ENCODE measurements at places on chromosomes 4 and X. TPM values are rescaled to one million over a fixed set of nuclear protein-coding genes. Genes with fewer than 3 reads are reported as not detected.

DNA sequence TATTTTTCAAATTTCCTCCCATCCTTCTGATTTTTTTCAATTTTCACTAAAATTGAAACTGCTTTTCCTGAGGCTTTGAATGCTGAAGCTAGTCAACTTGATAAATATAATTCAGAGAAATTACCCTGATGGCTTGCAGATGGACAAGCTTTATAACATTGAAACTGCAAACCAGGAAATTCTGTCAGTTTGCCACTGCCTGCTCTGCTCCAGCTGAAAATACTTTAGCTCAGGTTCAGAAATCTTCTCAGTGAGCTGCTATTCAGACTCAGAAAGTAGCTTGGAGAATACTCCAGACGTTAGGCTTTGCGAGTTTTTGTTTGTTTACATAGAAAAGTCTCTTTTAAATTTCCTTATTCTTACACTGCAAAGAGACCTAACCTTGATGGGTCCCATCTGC, 1574.7 kb downstream of the STIM2 start:
- H3K36me3 ChIP-seq = no peaks in the 10 kb centered on the region
- H3K4me3 ChIP-seq = no peak overlapping the region
- no peaks in the 10 kb centered on the region for H3K27me3 ChIP-seq
- H3K4me1 ChIP-seq = no peaks in the 10 kb centered on the region
- no peak overlapping the region for H3K27ac ChIP-seq

DNA sequence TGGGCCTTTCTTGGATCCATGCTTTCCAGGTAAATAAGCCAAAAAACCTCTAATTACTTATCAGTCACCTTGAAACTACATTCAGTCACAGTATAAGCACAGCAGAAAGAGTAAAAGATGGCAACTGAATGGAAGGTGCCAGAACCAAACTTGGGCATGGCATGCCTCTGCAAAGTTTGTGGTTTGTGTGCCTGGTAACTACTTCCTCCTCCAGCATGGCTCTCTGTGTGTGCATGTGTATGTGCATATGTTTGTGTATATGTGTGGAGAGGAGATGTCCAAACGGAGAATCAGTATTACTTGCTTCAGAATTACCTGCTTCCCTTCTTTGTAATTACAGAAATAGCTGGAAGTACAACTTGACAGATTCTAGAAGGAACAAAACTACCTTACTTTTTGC, 67.5 kb downstream of the AGTR2 start:
- no peak overlapping the region for H3K27ac ChIP-seq
- no peak overlapping the region for H3K4me3 ChIP-seq
- H3K27me3 ChIP-seq = no peaks in the 10 kb centered on the region
- no peak for DNase-seq

Gene ZFYVE28
- 8.2 TPM for total RNA-seq

- H3K27ac ChIP-seq = peak overlapping the region; percentile 8
- H3K4me1 ChIP-seq = peaks cover 13% of the 10 kb centered on the region
- no peaks in the 10 kb centered on the region for H3K27me3 ChIP-seq
- peak; percentile 78 for DNase-seq
Measured at GRCh38 chr4:6893449-6894085, 16.1 kb upstream of the TBC1D14 start.

- no peak for DNase-seq
- H3K27ac ChIP-seq = no peak overlapping the region
- no peaks in the 10 kb centered on the region for H3K36me3 ChIP-seq
- H3K27me3 ChIP-seq = no peaks in the 10 kb centered on the region
- H3K4me1 ChIP-seq = no peaks in the 10 kb centered on the region
- no peak overlapping the region for H3K4me3 ChIP-seq
Measured at GRCh38 chr4:177410566-177410965, 31.7 kb downstream of the AGA start.

DNA sequence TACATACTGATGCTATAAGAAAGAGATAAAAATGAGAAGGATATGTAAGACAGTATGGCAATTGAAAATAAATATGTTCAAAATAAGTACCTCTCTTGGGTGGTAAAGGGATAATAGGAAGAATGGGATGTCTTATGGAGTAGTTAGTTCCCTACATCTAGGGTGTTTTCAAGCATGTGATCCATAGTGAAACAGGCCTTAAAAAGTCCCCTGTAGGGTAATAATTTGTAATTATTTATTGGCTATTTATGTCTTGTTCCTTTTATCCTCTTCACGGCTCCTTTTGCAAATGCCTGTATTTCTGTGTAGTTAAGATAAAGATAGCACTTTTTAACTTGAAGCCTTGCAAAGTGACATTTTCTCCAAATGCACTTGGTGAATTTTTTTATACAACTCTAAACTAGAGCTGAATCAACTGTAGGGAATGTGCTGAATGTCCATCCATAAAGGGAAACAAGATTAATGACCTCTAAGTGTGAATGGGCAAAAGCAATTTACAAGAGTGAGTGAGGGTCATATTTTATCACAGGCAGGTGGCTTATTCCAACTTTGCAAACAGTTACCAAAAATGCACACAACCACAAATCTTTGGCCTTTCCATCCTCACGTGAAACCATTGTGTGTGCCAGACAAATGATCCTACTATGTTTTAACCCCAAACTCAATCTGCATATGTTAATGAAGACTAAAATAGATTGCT, 299.0 kb downstream of the KCNIP4 start:
- H3K4me3 ChIP-seq = no peak overlapping the region
- H3K27me3 ChIP-seq = no peaks in the 10 kb centered on the region
- H3K36me3 ChIP-seq = no peaks in the 10 kb centered on the region

- H3K27ac ChIP-seq = no peak overlapping the region
Measured at GRCh38 chr4:117466388-117466787, 381.0 kb upstream of the TRAM1L1 start.

Gene AKAP14
- total RNA-seq = not detected

- DNase-seq = no peak
- no peaks in the 10 kb centered on the region for H3K36me3 ChIP-seq
- H3K27me3 ChIP-seq = no peaks in the 10 kb centered on the region
- no peak overlapping the region for H3K4me3 ChIP-seq
Measured at GRCh38 chr4:151771664-151772063, 10.9 kb upstream of the GATB start.

GRCh38 chrX:147183161-147183560, 368.6 kb upstream of the CXorf51A start:
- no peak overlapping the region for H3K27ac ChIP-seq
- H3K27me3 ChIP-seq = no peaks in the 10 kb centered on the region
- DNase-seq = no peak
- H3K4me1 ChIP-seq = no peaks in the 10 kb centered on the region
- H3K36me3 ChIP-seq = no peaks in the 10 kb centered on the region

DNA sequence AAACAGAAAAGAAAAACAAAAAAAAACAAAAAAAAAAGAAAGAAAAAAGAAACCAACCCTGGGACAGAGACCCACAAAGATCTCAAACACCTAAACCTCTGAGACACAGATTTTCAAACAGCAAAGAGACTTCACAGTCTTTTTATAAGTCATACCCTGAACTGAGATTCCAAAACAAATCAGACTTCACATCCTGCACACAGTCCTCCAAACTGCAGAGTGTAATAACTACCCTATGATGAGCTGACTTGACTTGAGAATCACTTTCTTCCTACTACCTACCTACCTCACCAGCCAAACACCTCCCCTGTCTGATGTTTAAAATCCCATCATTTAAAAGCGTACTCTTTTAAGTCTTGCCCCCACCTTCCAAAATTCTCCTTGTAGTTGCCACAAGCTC, 25.2 kb upstream of the GLOD5 start:
- H3K27me3 ChIP-seq = no peaks in the 10 kb centered on the region
- H3K4me3 ChIP-seq = no peak overlapping the region
- no peak overlapping the region for H3K27ac ChIP-seq

Gene ADAMTS3
- 2.1 TPM for total RNA-seq

DNA sequence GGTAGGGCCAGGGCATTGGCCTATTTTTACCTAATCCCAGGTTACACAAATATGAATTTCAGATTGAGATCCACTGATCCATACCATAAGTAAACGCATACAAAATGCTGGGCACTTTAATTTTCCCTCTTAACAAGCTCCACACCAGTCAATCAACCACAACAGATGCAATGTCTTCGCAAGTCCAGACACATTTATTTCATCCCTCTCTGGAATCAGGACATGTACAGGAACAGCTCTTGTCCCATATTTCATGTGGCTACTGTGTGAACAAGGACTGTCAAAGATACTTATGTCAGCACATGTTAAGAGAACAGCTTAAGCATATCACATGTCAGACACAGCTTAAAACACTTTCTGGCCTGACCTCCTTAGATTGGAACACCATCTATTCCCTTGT, 145.9 kb downstream of the PPP3CA start:
- H3K27ac ChIP-seq = no peak overlapping the region
- H3K4me1 ChIP-seq = peaks cover 16% of the 10 kb centered on the region
- no peaks in the 10 kb centered on the region for H3K36me3 ChIP-seq
- DNase-seq = no peak

DNA sequence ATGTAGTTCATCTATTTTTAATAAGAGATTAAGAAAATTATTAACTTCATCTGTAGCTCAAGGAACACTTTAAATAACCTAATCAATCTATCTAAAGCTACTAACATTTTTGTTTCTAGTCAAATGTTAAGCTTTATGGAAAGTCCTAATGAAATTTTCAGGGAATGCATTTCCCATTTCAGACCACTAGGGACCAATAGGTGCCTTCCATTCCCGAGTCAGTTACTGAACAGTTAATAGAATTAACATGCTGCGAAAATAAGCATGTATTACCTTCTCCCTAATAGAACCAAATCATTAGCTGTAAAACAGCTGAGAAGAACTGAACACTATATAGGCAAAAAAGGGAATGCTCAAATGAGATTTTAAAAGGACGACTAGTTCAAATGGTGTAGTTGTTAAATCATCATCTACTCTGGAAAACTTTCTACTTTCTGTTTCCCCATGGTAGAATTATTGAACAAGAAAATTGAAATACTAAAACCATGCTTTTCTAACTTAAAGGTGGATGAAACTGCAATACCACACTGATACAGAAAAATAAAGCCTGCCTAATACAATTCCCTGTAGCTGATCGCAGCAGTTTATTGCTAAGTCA, 22.5 kb downstream of the STX18 start:
- H3K36me3 ChIP-seq = no peaks in the 10 kb centered on the region
- no peaks in the 10 kb centered on the region for H3K27me3 ChIP-seq
- no peak overlapping the region for H3K4me3 ChIP-seq
- H3K27ac ChIP-seq = no peak overlapping the region

Gene HTN1
- total RNA-seq = not detected

Gene SCARB2
- 365 TPM for total RNA-seq

Gene PSMD10
- total RNA-seq = 86.3 TPM

DNA sequence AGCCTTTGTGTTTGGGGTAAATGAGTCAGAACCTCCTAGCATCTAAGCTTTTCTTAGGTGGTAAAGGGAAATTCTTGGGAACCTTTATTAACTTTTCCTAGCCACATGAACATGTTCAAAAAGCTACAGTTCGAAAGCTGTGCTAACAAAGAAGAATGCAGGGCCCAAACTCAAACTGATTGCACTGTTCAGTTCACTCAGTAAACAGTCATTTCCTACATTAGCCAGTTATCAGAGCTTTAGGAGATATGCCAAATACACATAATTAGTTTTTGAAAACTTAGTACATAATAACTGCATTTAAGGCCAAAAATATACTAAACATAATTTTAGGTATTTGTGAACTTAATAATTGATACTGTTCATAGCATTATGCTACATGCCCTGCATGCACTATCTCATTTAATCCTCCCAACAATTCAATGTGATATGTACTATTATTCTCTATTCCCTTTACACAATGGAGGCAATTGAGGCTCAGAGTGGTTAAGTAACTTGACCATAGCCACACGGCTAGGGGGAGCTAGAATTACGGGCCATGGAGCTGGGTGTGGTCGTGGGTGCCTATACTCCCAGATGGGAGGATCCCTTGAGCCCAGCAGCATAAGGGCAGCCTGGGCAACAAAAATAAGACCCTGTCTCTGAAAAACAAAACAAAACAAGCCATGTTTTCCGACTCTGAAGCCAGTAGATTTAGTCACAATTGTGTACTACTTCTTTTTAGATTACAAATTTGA, 43.9 kb upstream of the PDGFRA start:
- H3K27me3 ChIP-seq = no peaks in the 10 kb centered on the region
- H3K4me1 ChIP-seq = no peaks in the 10 kb centered on the region
- no peak overlapping the region for H3K4me3 ChIP-seq
- no peak overlapping the region for H3K27ac ChIP-seq

DNA sequence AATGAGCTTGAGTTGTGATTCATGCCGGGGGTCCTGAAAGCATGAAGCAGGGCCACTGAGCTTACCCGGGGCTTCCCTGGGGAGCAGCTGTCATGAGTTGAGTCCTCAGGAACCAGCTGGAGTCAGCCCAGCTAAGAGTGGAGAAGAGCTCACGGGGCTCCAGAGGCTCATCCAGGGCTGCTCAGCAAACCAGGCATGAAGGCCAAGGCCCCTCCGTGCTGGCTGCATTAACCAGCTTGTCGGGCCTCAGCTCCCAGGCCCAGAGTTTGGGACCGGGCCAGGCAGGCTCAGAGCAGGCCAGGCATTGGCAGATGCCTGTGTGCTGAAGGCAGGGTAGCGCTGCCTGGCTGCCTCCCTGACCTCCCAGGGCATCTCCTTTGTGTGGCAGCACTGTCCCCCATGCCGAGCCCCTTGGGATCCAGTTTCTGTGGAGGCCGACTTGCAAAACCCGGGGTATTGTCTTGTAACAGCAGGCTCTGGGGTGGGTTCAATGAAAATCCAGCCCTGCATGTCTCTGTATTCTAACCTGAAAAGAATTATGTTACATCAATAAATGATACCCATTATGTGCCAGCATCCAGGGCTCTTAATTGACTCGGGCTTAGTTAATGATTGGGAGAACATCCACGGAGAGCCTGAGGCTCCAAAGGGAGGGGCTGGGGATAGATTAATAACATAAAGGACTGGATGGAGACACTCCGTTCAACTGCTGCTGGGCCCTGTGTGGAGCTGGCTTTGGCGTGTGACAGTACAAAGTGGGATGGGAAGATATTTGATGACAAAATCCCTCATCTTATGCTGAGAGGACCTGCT, 68.0 kb upstream of the MSX1 start:
- no peak for DNase-seq
- no peak overlapping the region for H3K4me3 ChIP-seq
- H3K27ac ChIP-seq = no peak overlapping the region
- H3K27me3 ChIP-seq = no peaks in the 10 kb centered on the region

GRCh38 chrX:124217304-124218251, 114.9 kb upstream of the TEX13D start:
- no peaks in the 10 kb centered on the region for H3K4me1 ChIP-seq
- no peak overlapping the region for H3K27ac ChIP-seq
- DNase-seq = peak; percentile 67

Gene PNMA5
- total RNA-seq = not detected

- H3K36me3 ChIP-seq = no peaks in the 10 kb centered on the region
- no peak for DNase-seq
- H3K27me3 ChIP-seq = peaks cover 3% of the 10 kb centered on the region
- H3K27ac ChIP-seq = no peak overlapping the region
Measured at GRCh38 chr4:72666910-72667309, 97.9 kb upstream of the ADAMTS3 start.

GRCh38 chr4:25246680-25247611, 13.1 kb downstream of the PI4K2B start:
- H3K4me1 ChIP-seq = no peaks in the 10 kb centered on the region
- no peak overlapping the region for H3K4me3 ChIP-seq
- no peak for DNase-seq
- H3K27ac ChIP-seq = no peak overlapping the region
- H3K27me3 ChIP-seq = no peaks in the 10 kb centered on the region

GRCh38 chr4:18404642-18405041, 383.1 kb upstream of the LCORL start:
- no peak for DNase-seq
- H3K4me1 ChIP-seq = no peaks in the 10 kb centered on the region
- no peaks in the 10 kb centered on the region for H3K36me3 ChIP-seq
- no peak overlapping the region for H3K27ac ChIP-seq

- no peaks in the 10 kb centered on the region for H3K36me3 ChIP-seq
- no peaks in the 10 kb centered on the region for H3K27me3 ChIP-seq
- no peak overlapping the region for H3K4me3 ChIP-seq
- DNase-seq = no peak
- no peaks in the 10 kb centered on the region for H3K4me1 ChIP-seq
Measured at GRCh38 chr4:16261313-16261878, 35.1 kb upstream of the TAPT1 start.

Measured in fibroblast of lung (primary cell).